ENCODE measurements at places on chromosomes 7 and 10.

GRCh38 chr10:127197154-127197432 lies 702 bp upstream of the INSYN2A start:
- DNase-seq = no peak

DNA sequence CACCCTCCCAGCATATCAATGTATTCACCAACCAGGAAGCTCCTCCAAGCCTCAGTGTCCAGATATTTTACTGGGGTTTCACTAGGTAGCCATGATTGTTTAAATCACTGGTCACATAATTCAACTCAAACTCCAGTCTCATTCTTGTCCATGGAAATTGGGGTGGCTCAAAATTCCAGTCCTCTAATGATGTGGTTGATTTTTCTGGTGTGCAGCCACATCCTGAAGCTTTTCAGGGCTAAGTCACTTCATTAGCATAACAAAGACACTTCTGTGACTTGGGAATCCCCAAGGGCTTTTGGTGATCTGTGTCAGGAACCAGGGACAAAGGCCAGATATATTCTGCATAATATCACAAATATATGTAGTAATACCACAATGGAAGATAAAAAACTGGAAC lies 786.9 kb upstream of the IGFBP3 start:
- DNase-seq = no peak

GRCh38 chr7:151368136-151368571 lies 26.5 kb downstream of the NUB1 start:
- DNase-seq = peak; percentile 61

DNA sequence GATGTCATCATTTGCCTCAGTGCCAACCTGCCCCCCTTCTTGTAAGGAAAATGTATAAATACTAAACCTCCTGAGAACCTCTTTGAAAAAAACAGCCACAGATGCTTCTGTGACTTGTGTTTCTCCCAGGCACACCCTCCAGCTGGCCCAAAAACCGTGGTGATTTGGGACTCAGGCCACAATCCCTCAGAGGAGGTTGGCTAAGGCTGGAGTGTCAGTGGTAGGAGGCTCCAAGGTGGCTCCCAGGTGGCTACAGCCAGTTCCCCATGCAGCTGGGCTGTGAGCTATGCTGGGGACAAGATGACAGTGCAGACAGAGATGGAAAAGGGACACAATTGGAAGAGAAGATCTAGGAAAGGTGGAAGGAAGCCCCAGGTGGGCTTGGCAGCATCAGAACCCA lies 104.7 kb downstream of the CPXM2 start:
- DNase-seq = no peak

DNA sequence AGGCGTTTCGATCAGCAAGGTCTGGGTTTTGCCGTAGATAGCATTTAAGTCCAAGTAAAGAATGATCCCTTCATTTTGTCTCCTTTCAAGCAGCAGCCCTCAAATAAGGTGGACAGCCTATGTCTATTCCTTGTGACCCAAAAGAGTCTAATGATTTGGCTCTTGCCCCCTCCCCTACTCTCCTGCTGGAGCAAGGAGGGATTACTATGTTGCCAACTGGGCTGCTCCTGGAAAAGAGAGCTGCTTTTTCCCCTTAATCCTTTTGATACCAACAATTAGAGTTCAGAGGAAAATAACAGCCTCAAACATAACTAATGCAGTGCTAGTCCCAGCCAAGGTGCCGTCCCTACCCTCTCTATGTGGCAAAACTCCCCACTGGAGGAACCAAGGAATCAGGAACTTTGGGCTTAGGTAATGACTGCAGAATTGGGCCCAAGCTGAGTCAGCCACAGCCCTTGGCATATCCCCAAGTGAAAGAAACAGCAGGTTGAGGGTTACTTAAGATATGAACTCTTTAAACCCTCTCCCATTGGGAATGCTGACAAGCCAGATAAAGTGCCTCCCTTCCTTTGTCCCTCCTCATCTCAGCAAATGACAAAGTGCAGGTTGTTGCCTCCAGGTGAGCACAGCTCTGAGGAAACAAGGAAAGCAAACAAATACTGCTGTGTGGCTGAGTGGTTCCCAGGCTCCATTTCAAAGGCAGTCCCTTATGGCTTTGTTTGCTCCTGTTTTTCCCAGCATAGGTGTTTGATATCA lies 643.7 kb downstream of the INHBA start:
- DNase-seq = no peak

GRCh38 chr7:22001345-22002004 lies 55.8 kb upstream of the CDCA7L start:
- no peak for DNase-seq

DNA sequence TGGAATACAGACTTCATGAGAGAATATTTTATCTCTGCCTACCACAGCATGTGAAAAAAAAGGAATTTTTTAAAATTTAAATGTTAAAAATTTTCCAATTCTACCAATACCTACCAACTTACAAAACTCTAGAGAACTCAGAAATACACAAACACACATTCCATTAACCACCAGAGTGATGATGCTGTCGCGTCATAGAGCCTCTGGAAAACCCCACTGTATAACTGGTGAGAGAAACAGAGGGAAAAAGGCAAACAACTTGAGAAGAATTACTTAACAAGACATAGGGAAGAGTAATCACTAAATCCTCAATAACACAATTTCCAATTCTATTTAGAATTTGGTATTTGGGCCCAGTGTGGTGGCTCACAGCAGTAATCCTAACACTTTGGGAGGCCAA lies 6.2 kb upstream of the SPOCK2 start:
- no peak for DNase-seq

GRCh38 chr10:55631071-55631654 lies 729.9 kb downstream of the ZWINT start:
- DNase-seq = no peak

DNA sequence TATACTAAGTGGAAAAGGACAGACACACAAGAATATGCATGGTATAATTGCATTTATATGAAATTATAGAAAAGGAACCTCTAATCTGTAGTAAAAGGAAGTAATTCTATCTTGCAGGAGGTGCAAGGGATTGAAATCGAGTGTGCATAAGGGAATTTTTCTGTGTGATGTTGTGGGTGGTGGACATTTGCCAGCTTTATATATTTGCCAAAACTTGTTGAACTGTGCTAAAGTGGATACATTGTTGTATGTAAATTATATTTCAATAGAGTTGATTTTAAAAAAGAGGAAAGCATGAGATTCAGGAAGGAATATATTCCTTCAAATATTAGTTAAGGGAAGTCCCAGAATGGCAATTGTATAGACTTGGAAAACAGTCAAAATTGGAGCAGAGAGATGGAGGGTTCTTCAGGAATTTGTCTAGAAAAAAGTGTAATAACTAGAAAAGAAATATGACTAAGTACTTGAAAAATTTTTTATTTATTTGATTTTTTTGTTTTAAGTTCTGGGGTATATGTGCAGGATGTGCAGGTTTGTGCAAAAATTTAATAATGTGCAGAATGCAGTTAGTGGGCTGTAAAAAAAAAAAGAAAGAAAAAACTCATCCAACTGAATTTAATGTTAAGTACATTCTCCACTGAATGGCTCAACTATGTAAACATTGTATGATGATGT lies 96.1 kb downstream of the ARL4A start:
- DNase-seq = no peak

- no peak for DNase-seq
These were observed 39.7 kb upstream of the SEMA3D start for GRCh38 chr7:85226361-85227085.

DNA sequence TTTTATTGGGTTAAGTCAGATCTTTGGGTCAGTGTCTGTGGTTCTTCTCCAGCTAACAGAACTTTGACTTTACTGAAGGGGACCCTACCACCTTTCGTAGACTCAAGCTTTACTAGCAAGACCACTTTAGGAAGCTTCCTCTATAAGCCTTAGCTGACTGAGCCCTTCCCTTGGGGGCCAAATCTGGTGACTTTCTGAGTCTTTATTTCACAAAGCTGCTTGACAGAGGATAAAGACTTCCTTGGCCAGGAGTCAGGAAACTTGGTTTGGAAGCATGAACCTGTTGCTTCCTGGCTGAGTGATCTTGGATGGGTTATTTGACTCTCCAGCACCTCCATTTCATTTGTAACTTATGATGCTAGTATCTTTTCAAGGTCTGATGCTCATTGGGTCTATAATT lies 466.7 kb downstream of the TYW1 start:
- no peak for DNase-seq

- DNase-seq = peak; percentile 4
These were observed 51.3 kb upstream of the GPR26 start for GRCh38 chr10:123614888-123615287.

- no peak for DNase-seq
These were observed 41.1 kb downstream of the SIRT1 start for GRCh38 chr10:67925449-67926005.

DNA sequence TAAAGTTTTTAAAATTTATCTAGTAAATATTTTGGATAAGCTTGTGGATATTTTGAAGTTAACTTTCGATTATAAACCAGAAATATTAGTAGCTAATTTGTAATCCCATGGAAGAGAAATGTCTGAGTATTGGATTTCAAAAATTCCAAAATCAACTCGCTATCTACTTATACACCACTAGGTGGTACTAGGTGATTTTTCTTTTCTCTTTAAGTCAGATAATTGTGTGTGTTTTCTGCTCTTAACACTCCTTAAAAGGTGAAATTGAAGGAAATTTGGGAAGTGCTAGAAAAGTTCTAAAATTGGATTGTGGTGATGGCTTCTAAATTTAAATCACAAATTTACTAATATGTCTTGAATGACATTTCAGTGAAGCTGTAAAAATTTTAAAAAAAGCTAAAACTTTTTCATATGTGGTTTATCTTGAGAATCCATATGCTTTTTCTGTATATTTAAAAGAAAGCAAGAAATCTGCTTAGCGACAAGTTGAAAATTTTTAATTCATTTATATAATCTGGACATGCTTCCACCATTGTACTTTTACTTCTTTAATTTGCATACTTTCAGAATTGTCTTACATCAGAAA lies 90.2 kb downstream of the IPMK start:
- DNase-seq = no peak

- DNase-seq = no peak
These were observed 5.1 kb downstream of the TLX1 start for GRCh38 chr10:101136007-101136707.

DNA sequence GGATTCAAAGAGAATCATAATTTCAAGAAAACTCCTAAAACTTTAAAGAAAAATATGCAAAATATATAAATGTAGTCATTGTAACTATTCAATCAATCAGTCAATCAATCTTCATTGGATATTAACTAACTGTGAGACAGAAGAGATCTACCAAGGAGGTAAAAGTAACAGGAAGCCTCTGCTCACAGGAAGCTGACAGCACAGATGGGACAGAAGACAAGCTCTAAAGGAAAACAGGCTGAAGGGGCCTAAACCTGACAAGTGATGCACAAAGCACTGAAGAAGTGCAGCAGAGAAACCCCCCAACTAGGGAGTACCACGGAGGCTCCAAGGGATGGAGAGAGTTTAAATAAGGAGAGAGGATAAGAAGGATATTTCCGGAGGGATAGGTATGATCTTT lies 173.0 kb downstream of the SKAP2 start:
- DNase-seq = no peak

- DNase-seq = no peak
These were observed 108.6 kb downstream of the ADARB2 start for GRCh38 chr10:1628757-1629156.

DNA sequence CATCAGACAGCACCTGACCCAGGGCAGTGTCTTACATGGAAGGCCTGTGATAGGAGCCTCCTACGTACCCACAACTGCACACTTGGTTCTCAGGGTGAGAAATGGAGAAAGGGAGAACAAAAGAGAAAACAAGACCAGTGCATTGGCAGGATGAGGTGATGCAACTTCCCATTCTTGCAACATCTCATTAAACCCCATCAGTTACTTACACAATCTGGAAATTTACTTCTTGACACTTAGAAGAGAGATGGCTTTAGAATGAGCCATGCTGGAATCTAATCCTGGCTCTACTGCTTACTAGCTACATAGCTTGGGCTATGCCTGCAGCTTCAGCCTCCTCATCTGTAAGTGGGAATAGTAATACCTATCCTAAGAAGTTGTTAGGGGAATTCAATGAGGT lies 391.7 kb downstream of the KCNMA1 start:
- no peak for DNase-seq

GRCh38 chr10:18498998-18499397 lies 152.4 kb downstream of the NSUN6 start:
- DNase-seq = no peak

GRCh38 chr10:53957401-53957800 lies 843.6 kb downstream of the PCDH15 start:
- DNase-seq = no peak

DNA sequence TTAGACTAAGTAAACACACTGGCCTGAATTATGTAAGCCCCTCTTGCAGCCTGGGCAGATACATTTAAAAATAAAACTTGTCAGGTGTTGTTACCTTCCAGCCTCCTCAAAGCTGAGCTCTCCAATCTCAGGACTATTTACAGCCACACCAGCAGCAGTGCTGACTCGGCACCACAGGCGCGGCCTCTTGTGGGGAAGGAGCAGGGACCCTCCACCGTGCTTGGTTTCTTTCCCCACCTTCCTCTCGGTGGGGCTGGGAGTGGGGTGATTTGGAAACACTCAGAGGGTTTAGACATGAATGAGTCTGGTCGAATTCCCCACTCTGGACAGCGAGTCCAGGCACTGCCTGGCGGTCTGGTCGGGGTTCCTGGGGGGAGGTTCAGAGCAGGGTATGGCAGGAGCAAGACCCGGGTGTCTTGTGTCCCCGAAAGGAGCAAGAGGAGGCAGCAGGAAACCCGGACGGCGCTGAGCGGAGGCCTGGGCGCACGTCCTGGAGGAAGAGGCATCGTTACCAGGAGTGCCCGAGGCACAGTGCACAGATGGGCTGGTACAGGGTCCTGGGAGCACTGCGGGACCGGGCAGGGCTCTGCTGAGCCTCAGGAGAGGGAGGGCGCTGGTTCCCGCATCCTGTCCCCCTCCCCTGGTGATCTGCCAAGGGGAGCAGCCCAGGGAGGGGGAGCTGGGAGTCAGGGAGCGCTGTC lies 29.2 kb upstream of the CFAP46 start:
- no peak for DNase-seq

GRCh38 chr10:77074104-77074624 lies 563.4 kb downstream of the KCNMA1 start:
- no peak for DNase-seq

DNA sequence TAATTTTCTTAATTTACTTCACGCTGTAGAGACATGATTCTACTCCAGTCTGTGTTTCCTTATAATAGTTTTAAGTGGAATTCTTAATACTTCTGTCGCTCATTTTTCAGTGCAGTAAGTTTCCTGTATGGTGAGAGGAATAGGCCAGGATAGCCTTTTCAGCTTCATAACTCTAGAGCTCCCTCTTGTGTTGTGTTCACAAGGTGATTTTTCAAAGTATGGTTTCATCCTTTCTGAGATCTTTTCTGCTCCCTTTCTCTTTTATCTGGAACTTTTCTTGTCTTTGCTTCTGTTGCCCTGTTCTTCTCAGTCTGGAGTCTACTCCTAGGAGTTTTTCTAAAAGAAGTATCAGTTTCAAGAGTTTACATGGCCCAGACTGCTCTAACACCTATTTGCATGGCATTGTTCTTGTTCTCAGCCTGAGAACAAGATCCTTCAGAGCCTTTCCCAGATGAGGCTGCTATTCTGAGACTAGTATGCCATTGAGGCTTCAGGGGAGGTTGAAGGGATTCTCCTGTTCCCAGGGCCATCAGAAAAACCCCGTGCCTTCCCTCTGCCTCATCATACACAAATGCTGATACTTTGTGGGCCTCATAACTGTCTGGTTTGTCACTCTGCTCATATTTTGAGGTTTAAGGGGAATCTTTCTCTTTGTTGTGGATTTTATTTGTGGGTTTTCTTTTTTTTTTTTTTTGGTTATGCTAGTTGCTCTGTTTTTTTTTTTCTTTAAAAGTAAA lies 21.8 kb downstream of the NET1 start:
- DNase-seq = no peak
